Stimulated activated CD4-positive, alpha-beta T cell treated with anti-CD3 and anti-CD28 coated beads, Interleukin-12 subunit alpha, Interleukin-12 subunit beta, amount 100 ng/mL, for 4 hours (primary cell): ENCODE measurements at places on chromosomes 12 and 14.
A peak's percentile ranks its signal among the peaks of the same experiment; 100 is the strongest.

DNA sequence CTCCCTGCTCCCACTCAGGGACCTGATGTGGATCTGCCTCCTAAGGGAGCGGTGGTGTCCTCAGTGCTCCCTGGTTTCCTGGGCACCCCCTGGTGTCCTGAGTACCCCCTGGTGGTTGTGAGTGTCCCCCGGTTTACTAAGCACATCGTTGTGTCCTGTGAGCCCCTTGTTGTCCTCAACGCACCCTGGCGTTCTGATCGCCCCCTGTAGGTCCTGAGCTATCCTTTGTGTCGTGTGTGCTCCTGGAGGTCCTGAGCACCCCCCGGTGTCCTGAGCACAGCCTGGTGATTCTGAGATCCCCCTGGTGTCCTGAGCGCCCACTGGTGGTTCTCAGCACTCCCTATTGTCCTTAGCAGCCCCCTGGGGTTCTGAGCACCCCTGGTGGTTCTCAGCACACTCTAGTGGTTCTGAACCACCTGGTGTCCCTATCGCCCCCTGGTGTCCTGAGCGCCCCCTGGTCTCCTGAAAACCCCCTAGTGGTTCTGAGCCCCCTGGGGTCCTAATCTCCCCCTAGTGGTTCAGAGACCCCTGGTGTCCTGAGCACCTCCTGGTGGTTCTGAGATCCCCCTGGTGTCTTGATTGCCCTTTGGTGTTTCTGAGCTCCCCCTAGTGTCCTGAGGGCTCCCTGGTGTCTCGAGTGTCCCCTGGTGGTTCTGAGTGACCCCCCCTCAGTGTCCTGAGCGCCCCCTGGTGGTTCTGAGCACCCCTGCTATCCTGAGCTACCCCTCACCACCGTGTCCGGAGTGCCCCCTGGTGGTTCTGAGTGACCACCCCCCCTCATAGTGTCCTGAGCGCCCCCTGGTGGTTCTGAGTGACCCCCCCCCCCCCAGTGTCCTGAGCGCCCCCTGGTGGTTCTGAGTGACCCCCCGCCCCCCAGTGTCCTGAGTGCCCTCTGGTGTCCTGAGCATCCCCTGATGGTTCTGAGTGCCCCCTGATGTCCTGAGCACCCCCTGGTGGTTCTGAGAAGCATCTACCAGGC lies 615.1 kb downstream of the TMEM121 start:
- peak; percentile 25 for DNase-seq

- DNase-seq, result no peak
Measured at GRCh38 chr14:89498878-89499277, 81.8 kb upstream of the FOXN3 start.

- DNase-seq, result no peak
Measured at GRCh38 chr12:85626001-85626783, 210.0 kb downstream of the RASSF9 start.

- DNase-seq, result no peak
Measured at GRCh38 chr14:79965896-79966295, 245.4 kb downstream of the DIO2 start.

DNA sequence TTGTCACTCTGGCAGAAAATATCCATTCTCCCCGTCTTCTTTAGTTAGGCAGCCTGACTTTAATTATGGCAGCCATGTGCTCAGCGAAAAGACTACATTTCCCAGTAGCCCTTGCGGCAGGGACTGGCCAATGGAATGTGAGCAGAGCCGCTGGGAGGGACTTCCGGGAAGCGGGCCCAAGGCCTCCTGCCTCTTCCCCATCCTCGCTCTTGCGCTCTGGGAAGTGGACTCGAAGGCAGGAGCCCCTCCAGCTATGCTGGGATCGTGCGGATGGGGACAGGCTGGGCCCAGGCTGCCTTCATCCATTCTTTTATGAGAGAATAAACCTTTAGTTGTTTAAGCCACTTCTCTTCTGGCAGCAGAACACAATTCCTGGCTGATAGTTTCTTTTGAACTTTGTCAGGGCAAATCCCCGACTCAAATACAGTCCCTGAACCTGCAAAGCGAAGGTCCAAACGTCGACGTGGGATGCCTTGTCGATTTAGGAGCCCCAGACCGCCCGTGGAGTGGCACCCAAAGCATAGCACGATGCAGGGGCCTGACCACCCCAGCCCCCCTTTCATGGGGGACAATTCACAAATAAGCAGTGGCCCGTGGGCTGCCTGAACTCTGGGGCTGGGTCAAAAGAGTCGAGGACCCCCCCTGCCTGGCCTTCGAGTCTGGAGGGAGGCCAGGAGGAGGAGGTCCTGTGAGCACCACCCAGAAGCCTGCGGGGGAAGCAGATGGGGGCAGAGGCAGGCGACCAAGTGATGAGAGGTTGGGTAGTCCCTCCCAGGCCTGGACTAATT lies 15.6 kb upstream of the LRTM2 start:
- peak; percentile 81 for DNase-seq

DNA sequence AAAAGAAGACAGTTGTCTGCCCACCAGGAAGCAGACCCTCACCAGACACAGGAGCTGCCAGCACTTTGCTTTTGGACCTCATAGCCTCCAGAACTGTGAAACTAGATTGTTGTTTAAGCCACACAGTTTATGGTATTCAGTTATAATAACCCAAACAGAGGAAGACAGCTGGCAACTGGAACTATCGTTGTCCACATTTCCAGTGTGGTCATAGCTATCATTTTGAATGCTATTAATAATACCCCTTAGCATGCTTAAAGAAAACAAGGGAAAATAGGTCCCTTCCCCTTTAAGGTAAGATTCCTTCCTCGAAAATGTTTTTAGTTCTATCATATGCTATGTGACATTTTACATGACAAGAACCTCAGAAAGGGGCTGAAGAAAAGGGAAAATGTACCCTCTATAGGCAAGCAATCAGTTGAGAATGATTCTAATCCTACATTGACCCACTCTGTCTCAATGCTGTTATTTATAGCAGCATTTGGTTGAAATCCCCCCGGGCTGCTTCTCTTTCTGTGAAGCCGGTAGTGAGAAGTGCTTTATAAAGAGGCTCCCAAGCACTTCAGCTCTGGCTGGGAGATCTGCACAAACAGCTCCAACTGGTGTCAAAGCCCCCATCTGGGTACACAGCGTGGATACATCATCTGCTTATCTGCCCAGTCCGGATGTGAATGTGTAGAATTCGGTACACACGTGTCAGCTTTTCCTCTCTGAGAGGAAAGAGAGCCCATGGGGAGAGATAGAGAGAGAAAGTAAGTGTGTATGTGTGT lies 221.2 kb upstream of the FLRT2 start:
- DNase-seq, result no peak

GRCh38 chr12:61996717-61997116 lies 263.5 kb upstream of the USP15 start:
- no peak for DNase-seq

- DNase-seq, result no peak
Measured at GRCh38 chr14:105913861-105914260, 387.5 kb downstream of the TMEM121 start.

GRCh38 chr14:86712176-86712575 lies 1182.2 kb downstream of the FLRT2 start:
- DNase-seq, result no peak

DNA sequence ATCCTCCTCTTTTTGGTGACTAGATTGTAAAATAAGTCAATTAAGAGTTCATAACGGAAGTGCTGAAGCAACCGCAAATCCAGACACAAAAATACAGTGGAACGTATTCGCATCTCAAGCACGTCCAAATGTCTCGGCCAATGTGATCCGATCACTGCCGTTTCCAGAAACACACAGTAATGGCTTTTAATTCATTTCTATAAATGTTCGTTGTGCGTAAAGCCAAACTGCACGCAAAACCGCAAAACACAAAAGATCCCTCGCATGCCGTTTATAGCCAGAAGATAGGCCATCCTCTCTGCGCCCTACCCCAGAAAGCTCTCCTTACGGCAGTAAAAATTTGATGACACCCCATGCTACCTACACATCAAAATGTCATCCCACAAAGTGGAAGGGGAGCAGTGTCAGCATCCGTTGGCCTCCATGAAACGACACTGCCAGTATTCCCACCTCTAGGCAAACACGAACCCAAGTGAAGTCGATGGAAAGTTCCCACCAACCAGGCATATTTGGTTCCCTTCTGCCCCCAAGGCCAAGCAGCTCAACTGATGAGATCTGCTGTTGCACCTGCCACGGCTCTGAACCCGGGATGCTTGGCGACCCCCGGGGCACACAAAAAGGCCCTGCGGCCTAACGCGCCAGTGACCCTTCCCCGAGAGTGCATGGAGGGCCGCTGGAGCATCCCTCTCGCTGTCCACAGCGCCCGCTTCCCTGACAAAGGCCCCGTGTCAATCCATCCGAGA lies 1.4 kb downstream of the HECTD4 start:
- DNase-seq, result no peak

DNA sequence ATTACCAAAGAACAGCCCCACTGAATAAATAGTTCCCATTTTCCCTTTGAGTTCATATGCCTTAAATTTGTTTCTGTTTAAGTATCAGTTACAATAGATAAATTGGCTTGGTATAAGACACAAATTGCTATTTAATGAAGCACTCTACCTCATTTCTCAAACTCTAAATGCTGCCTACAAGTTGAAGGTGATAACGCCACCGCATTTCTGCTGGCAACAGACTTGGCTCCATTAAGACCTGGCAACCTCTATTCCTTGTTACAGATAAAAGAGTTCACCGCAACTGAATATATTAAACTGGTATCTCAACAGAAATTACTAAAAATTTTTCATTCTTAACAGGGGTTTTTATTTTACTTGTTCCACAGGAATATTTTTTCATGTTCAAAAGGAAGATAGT lies 35.6 kb downstream of the GXYLT1 start:
- no peak for DNase-seq

- no peak for DNase-seq
Measured at GRCh38 chr12:125159702-125160101, 94.5 kb downstream of the AACS start.

GRCh38 chr12:57124261-57124877 lies 3.9 kb upstream of the LRP1 start:
- DNase-seq, result peak; percentile 63

DNA sequence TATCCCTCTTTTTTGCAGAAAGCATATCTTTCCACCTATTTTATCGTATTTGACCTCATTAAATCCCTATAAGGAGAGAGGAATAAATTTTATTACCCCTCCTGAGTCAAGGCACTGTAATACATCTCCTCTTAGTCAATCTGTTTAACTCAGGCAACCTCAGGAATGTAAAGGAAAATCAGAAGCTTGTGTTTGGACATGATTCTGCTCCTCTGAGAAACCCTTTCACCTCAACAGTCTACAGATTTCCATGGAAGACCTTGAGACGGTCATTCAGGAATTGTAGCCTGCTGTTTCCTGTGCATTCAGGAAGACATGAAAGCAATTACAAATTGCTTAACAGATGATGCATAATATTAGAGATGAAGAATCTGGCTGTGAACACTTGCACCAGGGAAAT lies 360.8 kb downstream of the PAWR start:
- no peak for DNase-seq

DNA sequence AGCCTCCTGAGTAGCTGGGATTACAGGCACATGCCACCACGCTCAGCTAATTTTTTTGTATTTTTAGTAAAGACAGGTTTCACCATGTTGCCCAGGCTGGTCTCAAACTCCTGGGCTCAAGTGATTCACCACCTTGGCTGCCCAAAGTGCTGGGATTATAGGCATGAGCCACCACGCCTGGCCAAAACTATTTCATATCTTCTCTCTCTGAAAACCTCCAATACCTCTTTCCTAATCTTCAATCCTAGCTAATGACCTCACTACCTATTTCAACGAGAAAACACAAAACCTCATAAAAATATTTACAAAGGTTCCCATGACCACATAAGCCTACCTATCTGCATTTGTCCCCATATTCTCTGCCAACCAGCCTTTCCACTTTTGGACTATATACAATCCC lies 32.3 kb upstream of the ANKS1B start:
- no peak for DNase-seq

DNA sequence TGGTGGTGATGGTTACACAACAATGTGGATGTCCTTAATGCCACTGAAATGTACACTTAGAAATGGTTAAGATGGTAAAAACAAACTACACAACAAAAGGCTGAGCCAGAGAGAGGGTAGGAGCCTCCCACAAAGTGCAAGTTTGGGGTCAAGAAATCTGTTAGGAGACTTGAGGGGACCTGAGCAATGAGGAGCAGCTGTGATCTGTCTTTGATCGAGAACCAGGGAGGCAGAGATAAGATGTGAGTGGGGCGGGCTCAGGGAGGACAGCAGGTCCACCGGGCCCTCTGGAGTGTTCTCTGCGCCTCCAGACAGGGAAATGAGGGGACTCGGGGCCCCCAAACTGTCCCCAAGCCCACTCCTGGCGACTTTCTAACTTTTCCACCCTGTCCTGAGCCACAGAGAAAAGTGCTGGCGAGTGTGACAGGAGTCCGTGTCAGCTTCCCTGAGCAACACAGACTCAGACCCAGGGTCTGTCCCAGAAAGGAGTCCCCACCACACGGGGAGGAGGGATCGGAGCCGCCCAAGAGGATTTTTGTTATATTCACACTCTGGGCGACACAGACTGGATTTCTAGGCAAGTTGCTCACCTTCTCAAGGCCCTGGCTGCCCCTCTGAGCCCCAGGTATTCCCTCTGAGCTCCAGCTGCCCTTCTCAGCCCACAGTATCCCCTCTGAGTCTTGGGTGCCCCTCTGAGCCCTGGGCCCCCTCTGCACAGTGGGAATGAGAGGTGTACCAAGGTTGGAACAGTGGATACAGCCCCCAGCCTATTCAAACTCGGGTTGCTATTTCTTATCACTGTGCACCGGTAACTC lies 11.5 kb upstream of the SCARB1 start:
- DNase-seq, result no peak

- DNase-seq, result peak; percentile 9
Measured at GRCh38 chr12:24902511-24903328, 46.2 kb downstream of the BCAT1 start.

GRCh38 chr12:94208622-94208966 lies 60.2 kb downstream of the PLXNC1 start:
- peak; percentile 15 for DNase-seq

DNA sequence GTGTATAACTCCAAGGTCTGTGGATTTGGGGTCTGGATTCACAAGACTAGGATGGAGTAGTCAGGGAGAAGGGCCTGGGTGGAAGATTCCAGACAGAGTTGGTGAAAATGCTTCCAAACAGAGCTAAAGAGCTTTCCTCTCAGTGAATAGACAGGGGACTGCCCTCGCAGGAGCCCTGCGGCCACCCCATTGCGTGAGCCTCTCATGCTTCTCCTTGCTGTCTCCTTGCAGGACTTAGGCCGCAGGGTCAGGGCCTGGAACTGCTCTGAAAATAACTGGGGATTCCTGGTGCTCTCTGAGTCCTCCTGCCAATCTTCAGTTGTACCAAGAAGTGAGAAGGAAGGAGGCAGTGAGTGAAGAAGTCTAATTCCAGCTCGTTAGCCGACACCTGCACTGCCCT lies 49.0 kb upstream of the KCNA1 start:
- no peak for DNase-seq

- no peak for DNase-seq
Measured at GRCh38 chr14:61451491-61451890, 130.1 kb downstream of the PRKCH start.

- DNase-seq, result no peak
Measured at GRCh38 chr12:128205145-128205544, 61.8 kb upstream of the TMEM132C start.

DNA sequence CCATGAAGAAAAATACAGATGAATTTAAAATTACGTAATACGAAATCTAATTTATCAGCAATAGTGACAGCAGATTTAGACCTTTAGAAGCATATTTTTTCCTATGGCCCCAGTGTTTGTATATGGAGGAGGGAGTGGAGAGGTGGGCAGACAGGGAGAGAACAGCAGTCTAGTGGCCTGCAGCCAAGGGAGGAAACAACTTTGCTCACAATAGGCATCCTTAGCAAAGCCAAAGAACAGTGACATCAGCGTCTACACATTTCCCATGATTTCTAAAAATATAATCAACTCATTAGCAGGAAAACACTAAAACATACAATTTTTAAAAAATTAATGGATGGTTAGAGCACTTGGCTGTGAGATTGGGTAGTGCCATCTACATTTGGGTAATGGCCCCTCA lies 622.6 kb upstream of the ATP2B1 start:
- no peak for DNase-seq
